H1 (cell line): ENCODE measurements at places on chromosomes 6 and 20. TPM values are rescaled to one million over a fixed set of nuclear protein-coding genes. Genes with fewer than 3 reads are reported as not detected.

DNA sequence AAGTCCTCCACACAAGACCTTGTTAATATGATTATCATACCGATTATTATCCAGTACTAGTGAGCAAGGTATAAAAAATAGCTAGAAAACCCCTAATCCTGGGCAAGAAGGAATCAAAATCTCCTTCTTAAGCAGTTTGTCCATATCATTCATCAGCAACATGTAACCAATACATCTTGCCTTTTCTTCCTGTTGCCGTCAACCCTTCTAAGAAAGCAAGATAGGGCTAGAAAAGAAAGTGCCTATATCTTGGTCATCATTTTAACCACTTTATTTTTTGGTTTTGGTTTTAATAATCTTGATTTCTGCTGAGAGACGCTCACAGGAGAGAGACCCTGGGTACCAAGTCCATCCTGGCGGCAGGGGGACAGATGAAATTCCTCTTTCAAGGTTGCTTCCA lies 27.2 kb upstream of the PREX1 start:
- DNase-seq, result no peak

GRCh38 chr6:10719296-10719963 lies 3.4 kb upstream of the TMEM14C start:
- DNase-seq, result no peak

DNA sequence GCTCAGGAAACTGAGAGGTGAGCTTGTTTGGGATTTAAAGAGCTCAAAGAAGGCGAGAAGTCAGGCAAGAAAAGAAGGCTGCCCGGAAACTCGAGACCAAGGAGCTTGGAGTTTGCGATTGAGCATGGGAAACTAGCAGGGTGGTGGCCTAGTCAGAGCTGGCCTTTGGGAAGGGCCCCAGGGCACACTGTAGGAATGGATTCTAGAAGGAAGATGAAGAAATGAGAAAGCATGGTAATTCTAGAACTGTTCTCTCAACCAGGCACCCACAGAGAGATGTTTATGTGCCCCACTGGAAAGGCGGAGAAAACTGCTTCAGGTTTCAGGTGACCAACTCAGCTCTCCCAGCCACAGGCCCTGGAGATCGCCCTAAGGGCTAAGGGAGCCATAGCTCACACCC lies 126.2 kb downstream of the FOXO3 start:
- DNase-seq, result no peak

MARCKS gene
- total RNA-seq, result 111 and 117 TPM in 2 replicates

E2F3 gene
- total RNA-seq, result 41.4 and 42.2 TPM in 2 replicates

- DNase-seq, result no peak
Observed at GRCh38 chr6:68776354-68776753, 141.3 kb downstream of the ADGRB3 start.

STX11 gene
- 0.21 and 0.34 TPM in 2 replicates for total RNA-seq
